ENCODE measurements at places on chromosomes 12 and 14.
A peak's percentile ranks its signal among the peaks of the same experiment; 100 is the strongest.

DNA sequence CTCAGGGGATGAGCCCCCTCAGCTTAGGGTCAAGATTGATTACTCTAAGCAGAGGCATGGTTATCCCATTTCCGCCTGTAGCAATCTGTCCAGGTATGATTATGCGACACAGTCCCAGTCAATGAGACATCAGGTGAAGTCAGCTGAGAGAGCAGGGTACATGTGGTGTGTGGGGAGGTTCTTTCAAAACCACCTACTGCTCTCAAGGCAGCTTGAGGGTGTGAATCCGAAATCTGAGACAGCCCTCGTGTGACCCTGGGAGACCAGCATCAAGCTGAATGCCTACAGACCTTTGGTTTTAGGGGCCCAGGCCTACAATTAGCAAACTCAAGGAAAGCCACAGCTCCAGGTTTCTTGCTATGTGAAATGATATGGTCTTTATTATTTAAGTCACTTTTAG is 275.7 kb downstream of the ITPR2 start:
- no peak for DNase-seq

DNA sequence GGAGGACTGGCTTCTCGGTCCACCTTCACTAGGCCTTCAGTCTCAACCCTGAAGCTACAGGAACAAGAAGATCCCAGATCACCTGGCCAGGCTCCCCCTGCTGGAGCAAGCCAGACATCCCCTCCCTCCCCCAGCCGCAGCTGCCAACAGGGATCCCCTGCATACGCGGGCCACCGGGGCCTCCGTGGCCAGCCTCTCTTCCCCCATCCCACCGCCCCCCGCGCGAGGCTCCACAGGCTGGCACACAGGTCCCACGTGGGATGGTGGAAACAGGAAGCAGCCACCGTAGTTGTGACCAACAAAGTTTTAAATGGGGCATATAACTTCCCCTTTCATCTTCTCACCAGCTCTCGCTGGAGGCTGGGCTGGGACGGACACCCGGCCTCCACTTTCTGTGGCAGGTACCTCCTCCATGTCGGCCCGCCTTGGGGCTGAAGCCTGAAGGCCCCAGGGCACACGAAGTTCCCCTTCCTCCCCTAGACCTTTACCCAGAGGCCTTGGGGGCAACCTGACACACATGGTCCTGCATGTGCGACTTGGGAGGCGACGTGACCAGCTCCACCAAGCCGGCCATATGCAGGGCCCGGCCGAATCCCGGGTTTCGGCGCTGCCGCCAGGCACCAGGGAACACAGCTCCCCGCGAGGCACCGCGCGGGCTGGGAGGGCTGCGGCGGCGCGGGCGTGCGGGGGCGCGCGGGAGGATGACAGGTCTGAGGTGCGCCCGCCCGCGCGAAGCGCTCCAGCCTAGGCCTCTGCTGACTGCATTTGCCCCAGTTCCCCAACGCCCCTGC is 44.4 kb upstream of the PNMA1 start:
- peak; percentile 63 for DNase-seq

DNA sequence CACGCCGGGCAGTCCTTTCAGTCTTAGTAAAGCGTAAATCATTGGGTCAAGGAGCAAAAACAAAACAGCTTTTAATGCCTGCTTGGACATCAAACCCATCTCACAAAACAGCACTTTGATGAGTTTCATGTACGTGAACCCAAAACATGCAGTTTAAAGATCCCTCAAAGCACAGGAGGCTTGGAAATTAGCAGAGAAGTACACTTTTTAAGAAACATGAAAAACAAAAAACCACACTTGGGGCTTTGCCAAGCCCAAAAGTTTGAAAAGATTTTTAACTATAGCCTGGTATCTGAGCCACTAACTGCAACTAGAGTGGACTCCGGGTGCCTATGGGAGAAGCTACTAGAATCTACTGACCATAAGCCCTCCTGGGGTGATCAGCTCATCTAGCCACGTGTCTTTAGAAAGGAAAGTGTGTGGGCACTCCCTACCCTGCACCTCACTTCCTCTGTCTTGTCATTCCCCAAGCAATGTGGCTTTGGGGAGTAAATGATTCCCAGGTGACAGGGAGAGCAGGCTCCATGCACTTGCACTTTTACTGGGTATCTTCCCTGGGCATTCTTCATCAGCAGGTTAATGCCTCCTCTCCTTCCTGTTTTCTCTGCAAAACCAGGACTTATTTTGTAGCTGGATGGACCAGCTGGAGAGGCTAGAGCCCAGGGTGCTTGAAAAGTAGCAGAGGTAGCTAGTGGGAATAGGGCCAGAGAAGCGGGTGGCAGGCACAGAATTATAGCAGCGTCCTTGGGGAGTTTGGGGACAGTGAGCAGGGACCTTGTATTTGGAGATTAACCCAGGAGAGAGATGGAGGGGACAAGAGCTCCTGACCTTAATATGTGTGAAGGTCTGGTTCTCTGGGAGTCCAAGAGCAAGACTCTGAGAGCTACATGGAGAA is 339.3 kb downstream of the BCL11B start:
- DNase-seq = no peak

GRCh38 chr12:3683670-3684069 is 69.2 kb downstream of the CRACR2A start:
- peak; percentile 33 for DNase-seq

GRCh38 chr14:94673781-94674231 is 61.6 kb downstream of the SERPINA3 start:
- no peak for DNase-seq

GRCh38 chr12:127257366-127257935 is 1009.5 kb upstream of the TMEM132C start:
- DNase-seq = peak; percentile 69

- DNase-seq = peak; percentile 49
Observed at GRCh38 chr14:71742485-71742884, 189.7 kb upstream of the RGS6 start.

DNA sequence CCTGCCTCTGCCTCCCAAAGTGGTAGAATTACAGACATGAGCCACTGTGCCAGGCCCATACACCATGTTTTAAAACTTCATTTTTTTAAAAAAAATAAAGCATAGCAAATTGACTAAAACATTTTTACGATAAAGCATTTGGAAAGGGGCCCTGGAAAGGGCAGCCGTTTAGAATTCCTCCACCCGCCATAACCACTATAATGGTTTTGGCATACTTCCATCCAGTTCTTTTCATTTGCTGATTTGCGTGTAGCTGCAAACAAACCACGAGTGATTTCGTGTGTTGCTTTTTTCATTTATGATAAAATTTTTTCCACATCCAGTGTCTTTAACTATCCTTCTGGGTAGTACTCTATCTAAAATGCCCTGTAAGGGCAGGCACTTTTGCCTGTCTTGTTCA is 91.8 kb upstream of the RIN3 start:
- peak; percentile 67 for DNase-seq

DNA sequence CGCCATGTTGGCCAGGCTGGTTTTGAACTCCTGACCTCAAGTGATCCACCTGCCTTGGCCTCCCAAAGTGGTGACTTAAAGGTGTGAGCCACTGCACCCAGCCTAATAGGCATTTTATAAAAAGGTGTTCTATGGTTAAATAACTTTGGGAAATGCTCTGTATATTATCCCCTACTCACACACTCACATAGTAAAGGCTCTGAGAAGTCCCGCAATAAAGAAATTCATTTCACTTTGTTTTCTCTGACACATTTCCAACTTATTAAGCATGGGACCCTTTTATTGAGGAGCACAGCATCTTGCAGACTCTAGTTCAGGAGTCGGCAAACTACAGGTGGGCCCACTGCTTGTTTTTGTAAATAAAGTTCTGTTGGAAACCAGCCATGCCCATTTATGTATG is 63.9 kb downstream of the RNFT2 start:
- no peak for DNase-seq

GRCh38 chr14:75003250-75004027 is 718 bp downstream of the EIF2B2 start:
- no peak for DNase-seq

DNA sequence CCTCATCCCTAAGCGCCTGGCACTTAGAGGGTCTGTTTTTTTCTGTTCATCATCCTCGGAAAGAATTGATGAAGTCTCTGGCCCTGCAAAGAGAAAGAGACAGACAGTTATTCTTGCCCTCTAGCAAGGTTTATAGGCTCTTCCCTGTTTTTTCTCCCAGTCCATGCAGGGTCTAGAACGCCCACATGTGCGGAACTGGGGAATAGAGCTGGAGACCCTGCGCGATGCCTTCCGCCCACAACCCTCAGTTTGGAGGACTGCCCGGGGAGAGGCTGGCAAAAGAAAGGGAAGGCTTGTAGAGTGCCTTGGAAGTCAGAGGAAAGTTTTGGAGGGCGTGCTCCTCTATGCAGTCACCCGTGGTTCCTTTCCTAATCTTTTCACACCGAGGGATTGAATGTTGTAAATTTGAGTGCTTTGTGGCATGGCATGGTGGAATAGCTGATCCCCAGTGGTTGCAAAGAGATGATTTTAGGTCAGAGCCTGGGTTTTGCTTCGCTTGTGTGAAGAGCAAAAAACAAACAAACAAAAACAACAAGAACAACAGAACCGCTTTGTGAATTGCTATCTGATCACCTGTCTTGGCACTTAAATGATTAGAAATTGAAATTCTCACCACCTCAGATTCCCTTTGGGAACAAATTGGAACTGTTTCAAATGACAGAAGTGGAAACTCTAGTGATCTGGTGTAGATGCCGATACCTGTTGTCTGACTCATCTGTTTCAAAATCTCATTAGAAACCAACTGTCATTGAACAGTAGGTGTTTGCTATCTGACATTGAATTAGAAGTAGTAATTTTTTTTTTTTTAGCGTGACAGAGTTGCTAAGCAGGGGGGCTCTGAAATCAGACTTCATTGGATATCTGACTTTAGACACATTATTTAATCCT is 947 bp downstream of the GAS2L3 start:
- peak; percentile 9 for DNase-seq

- DNase-seq = no peak
Observed at GRCh38 chr12:104682790-104683279, 226.1 kb downstream of the CHST11 start.

- no peak for DNase-seq
Observed at GRCh38 chr14:100285913-100286400, 20.3 kb downstream of the SLC25A29 start.

GRCh38 chr14:91350483-91350812 is 67.2 kb downstream of the CCDC88C start:
- DNase-seq = no peak

- no peak for DNase-seq
Observed at GRCh38 chr12:95073698-95074520, 491 bp upstream of the NR2C1 start.

DNA sequence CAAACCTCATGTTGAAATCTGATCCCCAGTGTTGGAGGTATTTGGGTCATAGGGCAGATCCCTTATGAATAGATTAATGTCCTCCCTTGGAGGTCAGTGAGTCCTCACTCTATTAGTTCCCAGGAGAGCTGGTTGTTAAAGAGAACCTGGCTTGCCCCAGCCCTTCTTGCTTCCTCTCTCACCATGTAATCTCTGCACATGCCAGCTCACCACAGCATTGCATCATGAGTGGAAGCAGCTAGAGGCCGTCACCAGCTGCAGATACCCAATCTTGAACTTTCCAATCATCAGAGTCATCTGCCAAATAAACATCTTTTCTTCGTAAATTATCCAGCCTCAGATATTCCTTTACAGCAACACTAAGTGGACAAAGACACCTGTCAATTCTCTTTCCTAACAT is 161.8 kb upstream of the IGF1 start:
- peak; percentile 28 for DNase-seq

DNA sequence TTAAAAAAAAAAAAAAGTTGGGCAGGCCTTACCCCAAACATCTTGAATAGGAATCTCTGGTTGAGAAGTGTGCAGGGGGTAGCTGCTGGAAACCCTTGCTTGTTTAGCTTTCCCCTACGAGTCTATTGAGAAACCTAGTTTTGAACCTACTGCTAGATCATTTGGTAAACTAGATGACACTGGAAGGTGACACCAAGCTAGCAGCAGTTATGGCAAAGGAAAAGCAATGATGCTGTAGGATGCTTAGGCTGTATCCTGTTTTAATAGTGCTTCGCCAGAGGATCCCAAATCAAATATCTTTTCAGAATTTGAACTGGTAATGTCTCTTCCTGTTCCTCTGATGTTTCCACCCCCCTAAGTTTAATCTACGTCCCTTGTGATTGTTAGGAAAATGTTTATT is 5.5 kb upstream of the PCED1B start:
- no peak for DNase-seq

DNA sequence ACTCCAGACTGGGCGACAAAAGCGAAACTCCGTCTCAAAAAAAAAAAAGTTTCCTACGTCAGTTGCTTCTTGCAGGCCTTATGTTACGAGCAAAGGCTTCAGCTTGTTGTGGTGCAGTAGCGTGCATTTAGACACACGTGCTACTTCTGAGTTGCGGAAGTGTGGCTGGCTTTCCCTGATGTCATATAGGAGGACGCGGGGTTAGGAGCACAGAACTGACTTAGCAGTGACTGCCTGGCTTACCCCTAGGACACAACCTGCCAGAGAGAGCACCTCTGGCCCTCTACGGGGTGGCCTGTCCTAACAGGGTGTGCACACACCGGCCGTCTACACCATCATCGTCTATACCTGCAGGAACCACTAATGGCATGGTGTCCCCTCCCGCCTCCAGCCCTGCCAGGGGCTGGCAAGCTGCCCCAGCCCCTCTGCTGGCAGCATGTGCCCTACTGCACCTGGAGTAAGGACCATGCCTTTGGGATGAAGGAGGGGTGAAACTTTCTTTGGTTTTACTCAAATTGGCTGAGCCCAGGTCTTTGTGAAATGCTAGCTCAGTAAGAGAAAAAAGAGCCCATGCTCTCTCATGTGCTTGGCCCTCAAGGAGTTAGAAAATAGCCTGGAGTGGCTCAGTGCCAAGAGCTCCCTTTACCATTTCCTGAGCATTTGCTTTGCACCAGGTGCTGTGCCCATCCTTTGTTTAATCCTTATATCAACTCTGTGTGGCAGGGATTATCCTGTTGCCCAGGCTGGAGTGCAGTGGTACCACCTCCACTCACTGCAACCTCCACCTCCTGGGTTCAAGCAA is 1.7 kb upstream of the GPR68 start:
- DNase-seq = no peak

DNA sequence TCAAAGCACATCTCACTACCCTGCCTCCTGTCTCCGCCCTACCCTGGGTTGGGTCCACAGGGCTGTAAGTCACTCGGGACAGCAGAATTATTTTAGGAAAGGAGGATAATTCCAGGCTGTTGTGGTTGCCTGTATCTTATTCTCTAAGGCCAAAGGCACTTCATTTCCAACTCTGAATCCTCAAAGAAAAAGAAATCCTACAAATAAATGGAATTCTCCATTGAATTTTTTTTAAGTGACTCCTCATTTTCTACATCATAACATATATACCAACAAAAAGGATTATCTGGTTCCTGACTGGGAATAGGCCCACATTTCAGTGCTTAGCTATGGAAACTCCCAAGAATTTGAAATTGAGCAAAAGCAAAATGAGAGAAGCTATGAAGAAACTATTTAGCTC is 186.4 kb downstream of the ITPR2 start:
- DNase-seq = peak; percentile 52

- no peak for DNase-seq
Observed at GRCh38 chr12:115000038-115000437, 316.1 kb upstream of the TBX3 start.

- DNase-seq = no peak
Observed at GRCh38 chr14:88270776-88271175, 52.3 kb downstream of the KCNK10 start.
